ENCODE measurements at places on chromosomes 11 and 22.

DNA sequence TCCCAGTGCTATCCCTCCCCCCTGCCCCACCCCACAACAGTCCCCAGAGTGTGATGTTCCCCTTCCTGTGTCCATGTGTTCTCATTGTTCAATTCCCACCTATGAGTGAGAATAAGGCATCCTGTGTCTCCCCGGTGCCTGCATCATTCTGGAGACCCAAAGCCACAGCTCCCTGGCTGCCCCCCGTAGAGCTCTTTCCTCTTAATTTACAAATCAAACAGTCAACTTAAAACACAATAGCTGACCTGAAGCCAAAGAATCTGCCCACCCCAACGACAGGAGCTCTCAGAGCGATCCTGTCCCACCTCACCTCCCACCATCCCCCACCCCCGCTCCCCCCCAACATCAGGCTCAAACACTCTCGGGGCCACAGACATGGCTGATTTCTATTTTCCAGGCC lies 558.3 kb downstream of the BRD1 start:
- DNase-seq = no peak

DNA sequence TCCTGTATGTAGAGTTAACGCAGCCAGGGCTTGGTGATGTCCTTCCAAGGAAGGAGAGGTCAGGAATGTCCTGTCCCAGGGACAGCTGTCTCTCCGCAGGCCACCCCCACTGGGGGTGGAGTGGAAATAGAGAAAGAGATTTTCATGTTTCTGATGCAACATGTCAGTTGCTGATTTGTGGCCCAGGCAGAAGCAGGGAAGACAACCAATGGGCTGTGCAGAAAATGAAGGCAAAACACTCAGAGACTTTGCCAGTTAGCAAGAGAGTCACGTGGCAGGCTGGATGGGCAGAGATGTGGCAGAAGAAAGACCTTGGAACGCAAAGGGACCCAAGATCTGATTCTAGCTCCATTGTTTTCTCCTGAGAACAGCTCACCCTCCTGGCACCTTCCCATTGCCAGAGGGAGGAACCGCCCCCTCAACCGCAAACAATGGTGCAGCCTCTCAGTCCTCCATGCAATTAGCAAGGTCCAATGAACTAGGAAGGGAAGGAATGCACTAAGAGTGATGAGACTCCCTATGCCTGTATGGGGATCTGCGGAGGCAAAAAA lies 71.0 kb downstream of the SYN3 start:
- no peak for DNase-seq

DNA sequence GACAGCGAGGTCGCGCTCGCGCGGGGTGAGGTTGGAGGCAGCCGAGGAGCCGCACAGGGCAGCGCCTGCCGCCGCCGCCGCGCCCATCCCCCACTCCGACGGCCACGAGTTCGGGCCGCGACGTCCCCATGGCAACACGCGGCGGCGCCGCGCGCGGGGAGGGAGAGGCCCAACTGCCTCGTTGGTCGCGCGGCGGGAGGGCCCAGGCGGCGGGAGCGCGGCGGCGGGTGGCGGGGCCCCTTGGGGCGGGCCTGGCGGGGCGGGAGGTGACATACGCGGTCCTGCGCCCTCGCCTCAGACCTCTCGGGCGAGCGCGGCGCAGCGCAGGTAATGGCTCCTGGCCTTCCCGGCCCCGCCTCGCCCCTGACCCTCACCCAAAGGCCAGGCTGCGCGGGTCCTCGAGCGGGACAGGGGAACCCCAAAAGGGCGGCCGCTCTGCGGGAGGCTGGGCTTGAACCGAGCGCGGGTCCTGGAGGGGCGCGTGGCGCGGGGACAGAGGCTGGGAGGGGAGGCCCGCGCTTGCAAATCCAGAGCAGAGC lies at the start of gene DEUP1:
TSS of gene DEUP1 (plus strand) at position 297 of the 539 bp plus-strand sequence. CDS start 1,518 bp downstream, outside the sequence.
- no peak for DNase-seq

GRCh38 chr11:119459293-119459976 lies 36.5 kb upstream of the THY1 start:
- DNase-seq = no peak

GRCh38 chr11:19938169-19938856 lies 222.0 kb downstream of the DBX1 start:
- DNase-seq = peak; percentile 35

DNA sequence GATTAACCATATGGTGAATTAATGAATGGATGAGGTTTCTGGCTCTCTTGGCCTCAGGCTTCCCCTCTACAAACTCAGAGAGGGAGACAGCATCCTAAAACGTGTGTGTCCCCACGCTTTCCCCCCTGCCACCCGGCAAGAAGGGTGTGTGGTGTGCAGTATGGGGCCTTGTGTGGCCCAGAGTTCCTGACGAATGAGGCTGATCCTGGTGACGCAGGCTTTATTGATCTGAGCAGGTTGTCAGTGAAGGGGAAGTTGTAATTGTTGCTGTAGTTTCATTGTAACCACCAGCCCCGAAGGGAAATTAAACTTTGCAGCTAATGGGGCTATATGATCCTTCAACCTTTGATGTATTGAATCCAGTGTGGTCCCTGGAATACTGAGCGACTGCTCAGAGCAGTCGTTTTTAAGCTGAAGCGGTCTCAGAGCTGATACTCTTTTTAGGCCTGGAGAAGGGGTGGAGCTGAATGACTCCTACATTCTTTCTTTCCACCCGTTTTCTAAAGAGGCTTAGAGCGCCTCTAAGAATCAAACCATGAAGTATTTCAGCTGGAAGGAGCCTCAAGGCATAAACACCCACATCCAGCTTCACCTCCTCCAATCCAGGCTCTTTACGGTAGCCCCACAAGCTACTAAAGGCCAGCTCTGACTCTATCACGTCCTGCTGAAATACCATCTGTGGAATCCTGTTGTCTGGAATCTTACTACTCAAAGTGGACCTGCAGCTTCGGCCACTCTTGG lies 284.7 kb downstream of the MIAT start:
- DNase-seq = no peak

DNA sequence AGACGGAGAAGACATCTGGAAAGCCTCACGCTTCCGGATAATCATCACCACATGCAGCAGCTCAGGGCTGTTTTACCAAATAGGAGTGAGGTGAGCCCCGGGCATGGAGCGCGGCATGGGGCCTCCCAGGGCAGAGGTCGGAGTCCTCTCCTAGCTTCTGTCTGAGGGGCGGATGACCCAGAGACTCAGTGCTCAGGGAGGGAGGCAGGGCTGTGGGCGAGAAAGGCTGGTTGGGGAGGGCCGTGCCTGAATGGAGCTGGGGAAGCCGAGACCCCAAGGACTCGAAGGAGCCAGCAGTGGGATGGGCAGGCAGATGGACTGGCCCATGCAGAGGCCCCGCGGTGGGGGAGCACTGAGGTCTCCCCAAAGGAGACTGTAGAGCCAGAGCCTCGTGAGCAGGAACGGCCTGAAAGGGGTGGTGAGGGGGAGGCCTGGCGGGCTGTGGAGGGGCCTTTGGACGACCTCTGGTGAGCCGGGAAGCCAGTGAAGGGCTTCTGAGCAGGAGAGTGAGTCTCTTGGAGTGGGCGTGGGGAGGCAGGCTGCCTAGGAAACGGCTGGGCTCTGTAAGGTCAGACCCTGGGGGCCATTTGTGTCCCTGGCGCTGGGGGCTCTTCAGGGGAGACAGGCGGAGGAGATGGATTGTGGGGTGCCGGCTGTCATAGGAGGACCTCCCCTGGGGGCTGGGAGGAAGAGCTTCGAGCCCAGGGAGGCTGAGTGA lies 24.7 kb upstream of the PANX2 start:
- DNase-seq = no peak

GRCh38 chr11:94638902-94639373 lies 71.8 kb downstream of the PIWIL4 start:
- no peak for DNase-seq

DNA sequence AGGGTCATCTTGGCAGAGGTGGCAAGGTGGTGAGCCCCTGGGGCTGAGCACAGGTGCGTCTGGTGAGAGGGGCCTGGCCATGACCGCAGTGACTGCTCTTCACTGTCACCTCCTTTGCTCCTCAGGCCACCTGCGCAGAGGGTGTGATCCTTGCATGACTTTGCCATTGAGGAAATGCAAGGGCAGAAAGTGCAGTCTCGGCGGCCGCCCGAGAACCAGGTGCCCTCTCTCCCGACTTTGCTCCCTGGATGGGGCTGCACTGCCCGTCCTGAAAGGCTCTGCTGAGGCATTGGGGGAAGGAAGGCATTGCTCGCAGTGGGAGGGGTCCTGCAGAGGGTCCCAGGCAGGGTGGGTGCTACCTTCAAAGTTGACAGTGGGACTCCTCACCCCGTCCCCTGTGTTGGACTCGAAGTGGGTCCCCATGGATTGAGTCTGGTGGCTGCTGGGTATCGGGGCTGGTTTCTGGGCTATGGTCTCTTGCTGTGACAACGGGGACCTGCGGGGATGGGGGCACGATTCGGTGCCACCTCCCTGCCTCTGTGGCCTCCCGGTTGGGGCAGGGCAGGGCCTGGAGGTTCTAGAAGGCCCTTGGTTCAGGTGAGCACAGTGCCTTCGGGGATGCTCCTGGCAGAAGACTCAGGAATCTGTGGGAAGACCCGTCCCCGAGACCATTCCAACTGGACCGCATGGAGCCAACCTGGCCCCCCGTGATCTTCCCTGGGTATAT lies 1239.4 kb downstream of the BRD1 start:
- DNase-seq = no peak

GRCh38 chr11:58926695-58927094 lies 12.6 kb upstream of the GLYATL1 start:
- no peak for DNase-seq

DNA sequence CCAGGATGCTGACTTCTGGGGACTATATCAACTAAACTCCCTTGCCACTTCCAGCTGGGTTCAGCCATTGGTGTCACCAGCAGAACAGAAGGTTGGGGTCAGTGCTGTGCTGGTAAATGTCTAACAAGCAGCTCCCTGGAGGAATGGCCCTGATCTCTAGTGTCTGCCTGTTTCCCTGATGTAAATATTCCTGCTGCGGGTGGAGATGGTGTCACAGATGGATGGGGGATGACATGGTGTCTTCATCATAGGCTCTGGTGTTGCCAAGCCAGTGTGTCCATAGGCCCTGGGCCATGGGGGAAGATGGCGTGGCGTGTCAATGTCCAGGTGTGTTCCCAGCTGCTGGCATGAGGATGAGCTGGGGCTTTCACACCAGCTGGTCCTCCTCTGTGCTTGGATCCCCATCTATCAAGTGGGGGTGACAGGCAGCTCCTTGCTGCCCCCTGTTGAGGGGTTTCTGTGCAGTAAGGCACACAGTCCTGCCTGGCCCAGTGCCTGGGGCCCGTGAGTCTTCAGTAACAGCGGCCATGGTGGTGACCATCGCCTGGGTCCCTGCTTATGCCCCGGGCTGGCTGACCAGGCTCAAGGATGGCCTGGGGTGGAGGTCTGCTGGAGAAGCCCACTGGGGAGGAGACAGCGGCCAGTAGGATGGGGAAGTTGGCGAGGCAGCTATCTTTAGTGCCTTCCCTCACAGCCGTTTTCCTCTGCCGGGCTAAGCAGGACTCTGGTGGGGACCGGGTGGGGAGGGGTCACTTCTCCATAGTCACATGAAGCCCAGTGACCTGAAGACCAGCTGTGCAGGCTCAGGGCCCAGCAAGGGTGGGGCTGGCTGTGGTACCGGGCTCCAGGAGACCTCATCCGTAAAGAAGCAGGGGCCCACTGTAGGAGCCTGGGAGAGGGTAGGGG lies 12.7 kb downstream of the RPL3 start:
- peak; percentile 63 for DNase-seq

DNA sequence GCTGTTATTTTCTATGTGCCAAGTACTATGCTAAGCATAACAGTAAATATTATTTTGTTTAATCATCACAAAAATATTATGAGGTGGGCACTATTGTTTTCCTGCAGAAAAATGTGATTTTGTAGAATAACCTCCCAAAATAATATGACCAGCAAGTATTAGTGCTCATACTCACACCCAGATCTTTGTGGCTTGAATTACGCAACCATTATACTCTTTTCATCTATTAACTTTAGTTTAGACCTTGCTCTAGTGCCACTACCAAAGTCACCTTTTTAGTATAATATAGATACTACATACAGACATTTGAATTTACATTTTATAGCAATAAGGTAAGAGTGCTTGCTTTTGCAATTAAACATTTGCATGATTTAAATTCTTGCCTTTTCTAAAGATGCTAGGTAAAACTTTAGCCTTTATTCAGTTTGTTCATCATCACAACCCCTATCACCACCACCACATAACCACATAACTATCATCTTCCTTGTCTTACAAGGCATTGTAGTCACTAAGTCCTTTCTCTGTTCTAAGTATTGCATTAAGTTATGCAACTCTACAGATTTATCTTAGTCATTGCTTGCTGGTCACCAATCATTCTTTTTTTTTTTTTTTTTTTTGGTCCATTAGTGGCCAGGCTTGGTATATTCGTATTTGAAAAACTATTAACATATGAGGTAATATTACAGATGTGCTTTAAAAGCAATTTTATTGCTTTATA lies 68.4 kb downstream of the GAS2 start:
- no peak for DNase-seq
